A549 (cell line): ENCODE measurements at places on chromosomes 7 and 10. TPM values are rescaled to one million over a fixed set of nuclear protein-coding genes. Genes with fewer than 3 reads are reported as not detected.

SVIL gene
- polyA plus RNA-seq, result 9.6 to 12.1 TPM (median 12.0 TPM) in 3 replicates

PNLIPRP1 gene
- polyA plus RNA-seq, result not detected in 3 replicates

GRM3 gene
- polyA plus RNA-seq, result not detected in 3 replicates

SLC16A12 gene
- polyA plus RNA-seq, result 0.03 to 0.19 TPM (median 0.08 TPM) in 3 replicates

CPA4 gene
- 7.5 to 15.0 TPM (median 7.7 TPM) in 3 replicates for polyA plus RNA-seq

SORBS1 gene
- polyA plus RNA-seq, result 0.37 to 0.73 TPM (median 0.39 TPM) in 3 replicates

RBP4 gene
- 5.6 to 6.2 TPM (median 6.0 TPM) in 3 replicates for polyA plus RNA-seq

GDF2 gene
- polyA plus RNA-seq, result not detected in 3 replicates

ZPBP gene
- not detected in 3 replicates for polyA plus RNA-seq

FAM25A gene
- polyA plus RNA-seq, result not detected in 3 replicates

TEX47 gene
- polyA plus RNA-seq, result not detected in 3 replicates

MRLN gene
- polyA plus RNA-seq, result not detected in 3 replicates

CAPZA2 gene
- polyA plus RNA-seq, result 144 to 151 TPM (median 151 TPM) in 3 replicates

AGAP3 gene
- polyA plus RNA-seq, result 42.6 to 45.9 TPM (median 43.1 TPM) in 3 replicates

AKR1C4 gene
- polyA plus RNA-seq, result 0.37 to 0.58 TPM (median 0.54 TPM) in 3 replicates

C10orf53 gene
- not detected in 3 replicates for polyA plus RNA-seq

DDC gene
- polyA plus RNA-seq, result 1.0 to 2.1 TPM (median 1.3 TPM) in 3 replicates

ABCB1 gene
- polyA plus RNA-seq, result 0.07 to 0.09 TPM in 2 of 3 replicates, not detected in the other

AQP1 gene
- polyA plus RNA-seq, result 0.49 to 0.55 TPM (median 0.50 TPM) in 3 replicates

GOT1 gene
- polyA plus RNA-seq, result 27.6 to 31.3 TPM (median 31.1 TPM) in 3 replicates

GCK gene
- polyA plus RNA-seq, result 0.12 TPM in 1 of 3 replicates, not detected in the others

FBXL13 gene
- polyA plus RNA-seq, result 0.45 to 0.62 TPM (median 0.49 TPM) in 3 replicates

GIGYF1 gene
- polyA plus RNA-seq, result 15.0 to 20.5 TPM (median 18.9 TPM) in 3 replicates

CDNF gene
- 0.89 to 2.1 TPM (median 1.6 TPM) in 3 replicates for polyA plus RNA-seq

CEP55 gene
- polyA plus RNA-seq, result 51.2 to 57.9 TPM (median 52.4 TPM) in 3 replicates

TM9SF3 gene
- polyA plus RNA-seq, result 88.9 to 92.9 TPM (median 92.3 TPM) in 3 replicates

TMEM225B gene
- 0.59 to 0.70 TPM (median 0.59 TPM) in 3 replicates for polyA plus RNA-seq

IL6 gene
- 2.8 to 4.4 TPM (median 2.9 TPM) in 3 replicates for polyA plus RNA-seq

ODAD2 gene
- 0.08 TPM in 1 of 3 replicates, not detected in the others for polyA plus RNA-seq

IDI2 gene
- not detected in 3 replicates for polyA plus RNA-seq

THSD7A gene
- 4.2 to 5.7 TPM (median 5.4 TPM) in 3 replicates for polyA plus RNA-seq

AKR1C8 gene
- 0.10 to 0.16 TPM (median 0.13 TPM) in 3 replicates for polyA plus RNA-seq

AGR2 gene
- 60.7 to 67.5 TPM (median 61.8 TPM) in 3 replicates for polyA plus RNA-seq

SLC26A3 gene
- polyA plus RNA-seq, result not detected in 3 replicates

SUN3 gene
- polyA plus RNA-seq, result not detected in 3 replicates

ZNF394 gene
- 12.2 to 14.9 TPM (median 13.6 TPM) in 3 replicates for polyA plus RNA-seq

GPR146 gene
- 0.70 to 0.75 TPM (median 0.74 TPM) in 3 replicates for polyA plus RNA-seq

CCDC172 gene
- not detected in 3 replicates for polyA plus RNA-seq

PCGF6 gene
- polyA plus RNA-seq, result 11.3 to 13.6 TPM (median 11.8 TPM) in 3 replicates

APBB1IP gene
- polyA plus RNA-seq, result 6.6 to 9.2 TPM (median 7.5 TPM) in 3 replicates

ASB4 gene
- polyA plus RNA-seq, result 0.80 to 1.4 TPM (median 1.00 TPM) in 3 replicates

BICC1 gene
- polyA plus RNA-seq, result 52.4 to 57.7 TPM (median 56.8 TPM) in 3 replicates

MMRN2 gene
- polyA plus RNA-seq, result 0.33 to 0.54 TPM (median 0.35 TPM) in 3 replicates

NPY4R2 gene
- 31.1 to 37.8 TPM (median 33.1 TPM) in 3 replicates for polyA plus RNA-seq

GHRHR gene
- not detected in 3 replicates for polyA plus RNA-seq

LOXL4 gene
- polyA plus RNA-seq, result 1.6 to 2.4 TPM (median 2.0 TPM) in 3 replicates

SORCS1 gene
- not detected in 3 replicates for polyA plus RNA-seq

ERCC6 gene
- 5.5 to 5.8 TPM (median 5.6 TPM) in 3 replicates for polyA plus RNA-seq

PPIF gene
- 73.1 to 95.5 TPM (median 75.0 TPM) in 3 replicates for polyA plus RNA-seq

UNCX gene
- polyA plus RNA-seq, result not detected in 3 replicates

PRPS1L1 gene
- polyA plus RNA-seq, result not detected in 3 replicates

RBP3 gene
- polyA plus RNA-seq, result not detected in 3 replicates

H2BK1 gene
- not detected in 3 replicates for polyA plus RNA-seq

OR6V1 gene
- polyA plus RNA-seq, result not detected in 3 replicates

ABLIM1 gene
- 21.4 to 23.2 TPM (median 22.0 TPM) in 3 replicates for polyA plus RNA-seq

CYP3A4 gene
- 0.03 TPM in 1 of 3 replicates, not detected in the others for polyA plus RNA-seq

NUTM2E gene
- polyA plus RNA-seq, result 0.22 to 0.37 TPM (median 0.29 TPM) in 3 replicates

CPEB3 gene
- polyA plus RNA-seq, result 0.24 to 0.41 TPM (median 0.32 TPM) in 3 replicates

DLX6 gene
- not detected in 3 replicates for polyA plus RNA-seq
